ENCODE measurements at places on chromosomes 3 and 15.

GRCh38 chr3:146169891-146170290, 8.9 kb upstream of the PLOD2 start:
- no peak for DNase-seq

DNA sequence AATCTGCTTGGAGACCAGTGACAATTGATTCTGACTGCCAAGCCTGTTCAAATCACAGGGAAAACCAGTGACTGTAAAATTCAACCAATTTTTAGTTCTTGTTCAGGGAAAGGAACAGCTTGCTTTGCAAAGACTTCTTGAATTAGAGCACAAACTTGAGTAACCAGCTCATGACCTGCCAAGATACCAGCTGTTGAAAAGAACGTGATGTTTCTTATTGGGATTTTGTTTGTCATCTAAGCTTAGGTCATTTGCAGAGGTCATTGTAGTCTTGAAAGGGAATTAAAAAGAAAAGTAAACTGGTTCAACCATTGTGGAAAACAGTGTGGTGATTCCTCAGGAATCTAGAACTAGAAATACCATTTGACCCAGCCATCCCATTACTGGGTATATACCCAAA, 428.2 kb downstream of the GRM7 start:
- no peak for DNase-seq

DNA sequence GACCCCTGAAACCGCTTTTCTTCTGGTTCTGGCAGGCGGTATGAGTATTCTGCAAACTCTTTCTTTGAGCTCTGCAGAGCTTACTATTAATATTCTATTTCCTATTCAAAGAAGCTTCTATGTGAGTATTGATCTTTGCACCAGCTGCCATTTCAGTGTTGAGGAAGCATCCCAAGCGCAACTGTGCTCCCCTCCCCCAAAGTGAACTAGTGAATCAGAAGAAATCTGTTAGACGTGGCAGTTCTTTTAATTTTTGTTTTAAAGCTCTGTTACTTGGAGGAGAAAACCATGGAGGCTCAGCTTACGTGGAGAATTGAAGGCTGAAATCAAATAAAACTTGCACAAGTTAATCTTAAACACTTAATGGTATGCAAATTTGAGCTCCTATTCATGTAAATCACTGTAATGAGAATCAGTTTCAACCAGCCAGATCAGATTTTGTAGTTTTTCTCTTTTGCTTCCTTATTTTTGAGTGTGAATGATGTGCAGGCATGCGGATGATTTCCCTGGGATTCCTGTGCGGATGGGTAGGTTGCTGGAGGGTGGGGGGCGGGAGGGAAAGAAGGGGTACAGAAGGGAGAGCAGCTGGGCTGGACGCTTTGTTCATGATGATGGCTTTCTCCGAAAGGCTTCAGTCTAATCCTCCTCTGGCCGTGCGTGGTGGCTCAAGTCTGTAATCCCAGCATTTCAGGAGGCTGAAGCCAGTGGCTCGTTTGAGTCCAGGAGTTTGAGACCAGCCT, 16.1 kb upstream of the AGBL1 start:
- DNase-seq = no peak

- DNase-seq = peak; percentile 37
These were observed 190.4 kb upstream of the BCL6 start for GRCh38 chr3:187935623-187936156.

- no peak for DNase-seq
These were observed 58.2 kb upstream of the CMTM8 start for GRCh38 chr3:32180141-32180784.

DNA sequence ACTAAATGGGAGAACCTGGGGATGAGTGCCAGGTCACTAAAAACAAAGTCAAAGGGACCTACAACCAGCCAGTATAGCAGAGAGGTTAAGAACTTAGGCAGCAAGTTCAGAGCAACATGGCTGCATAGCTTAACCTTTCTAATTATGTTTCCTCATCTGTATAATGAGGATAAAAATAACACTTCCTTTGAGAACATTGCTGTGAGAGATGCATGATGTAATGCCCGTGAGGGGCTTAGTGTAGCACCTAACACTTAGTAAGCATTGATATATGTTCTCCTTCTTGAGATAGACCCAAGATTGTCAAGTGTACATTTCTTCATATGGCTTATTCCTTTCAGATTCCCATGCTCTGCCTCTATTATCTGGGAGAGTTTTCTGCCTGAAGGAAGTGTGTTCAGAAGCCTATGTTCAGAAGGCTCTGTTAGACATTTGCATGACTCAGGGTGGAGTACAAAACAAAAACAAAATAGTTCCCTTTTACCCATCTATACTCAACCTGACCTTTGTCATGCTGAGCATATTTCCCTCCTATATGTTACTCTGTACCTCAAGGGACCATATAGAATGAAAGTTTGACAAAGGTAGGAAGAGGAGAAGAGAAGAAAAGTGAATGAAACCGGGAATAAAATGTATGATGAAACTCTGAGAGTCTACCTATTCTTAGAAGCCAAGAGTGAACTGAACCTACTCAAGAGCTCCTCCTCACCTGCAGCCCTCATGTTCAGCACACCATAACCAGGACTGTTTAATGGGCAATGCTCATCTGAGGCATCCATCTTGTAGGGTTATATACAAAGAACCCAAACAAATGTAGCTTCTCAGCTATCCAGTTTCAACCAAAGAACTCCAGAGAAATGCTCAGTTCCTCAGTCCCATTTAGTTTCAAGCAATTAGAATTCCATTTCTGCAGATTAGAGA, 70.7 kb upstream of the KCNMB2 start:
- DNase-seq = no peak

DNA sequence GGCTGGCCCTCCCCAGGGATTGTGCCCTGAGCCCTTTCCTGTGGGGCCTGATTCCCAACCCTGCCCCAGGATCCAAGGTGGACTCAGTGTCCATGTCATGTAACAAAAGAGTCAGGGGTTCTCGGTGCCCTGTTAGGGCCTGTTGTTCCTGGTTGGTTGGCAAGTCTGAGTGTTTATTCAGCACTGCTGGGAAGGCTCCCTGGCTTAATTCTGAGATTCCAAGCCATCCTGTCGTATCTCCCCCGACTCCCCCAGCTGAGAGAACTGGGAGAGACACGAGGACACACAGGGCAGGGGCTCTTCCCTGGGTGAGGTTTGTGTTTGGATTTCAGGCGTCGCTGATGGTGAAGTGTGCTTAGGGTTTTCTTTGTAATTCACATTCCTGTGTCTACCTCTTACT, 78.3 kb downstream of the EEFSEC start:
- no peak for DNase-seq

DNA sequence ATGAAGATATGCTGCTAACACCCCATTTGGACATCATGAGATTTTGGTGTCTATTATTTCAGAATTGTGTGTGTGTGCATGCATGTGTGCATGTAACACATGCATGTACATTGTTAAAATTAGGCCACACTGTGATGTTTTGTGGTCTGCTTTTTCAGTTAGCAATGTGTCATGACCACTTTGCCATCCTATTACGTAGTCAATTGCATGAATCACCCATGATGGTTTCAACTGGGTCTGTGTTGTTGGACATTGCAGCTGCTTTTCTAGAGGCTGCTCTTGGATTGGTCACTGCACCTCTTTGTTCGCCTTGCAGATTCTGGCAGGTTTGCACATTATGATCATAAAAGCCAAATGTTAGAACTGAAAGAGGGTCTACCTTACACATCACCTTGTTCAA, 101.0 kb upstream of the THBS1 start:
- DNase-seq = no peak
